GOT3 (cell line): ENCODE measurements at places on chromosomes 2 and 18.

- no peak for DNase-seq
Observed at GRCh38 chr2:239225871-239226561, 174.8 kb downstream of the HDAC4 start.

DNA sequence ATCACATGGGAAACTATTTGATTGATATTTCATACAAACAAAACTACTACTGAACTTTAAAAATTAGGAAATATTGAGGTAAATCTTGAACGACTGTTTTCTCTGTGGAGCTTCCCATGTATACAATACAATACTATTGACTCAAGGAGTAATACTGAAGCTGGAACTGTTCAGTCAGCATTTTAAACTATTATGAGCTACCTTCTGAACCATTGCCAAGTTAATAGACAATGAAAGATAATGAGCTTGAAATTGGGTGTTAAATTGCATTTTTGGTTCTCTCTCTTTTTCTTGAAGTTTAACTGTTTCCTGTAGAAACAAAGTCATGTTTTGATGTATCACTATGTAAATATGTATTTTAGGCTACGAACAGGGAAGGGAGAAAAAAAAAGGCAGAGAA lies 569.2 kb downstream of the ZEB2 start:
- no peak for DNase-seq

GRCh38 chr2:71606244-71606643 lies 152.9 kb downstream of the DYSF start:
- no peak for DNase-seq

GRCh38 chr2:32732912-32733472 lies 105.1 kb downstream of the TTC27 start:
- no peak for DNase-seq

- DNase-seq: no peak
Observed at GRCh38 chr18:47172476-47172875, 3.7 kb downstream of the IER3IP1 start.

DNA sequence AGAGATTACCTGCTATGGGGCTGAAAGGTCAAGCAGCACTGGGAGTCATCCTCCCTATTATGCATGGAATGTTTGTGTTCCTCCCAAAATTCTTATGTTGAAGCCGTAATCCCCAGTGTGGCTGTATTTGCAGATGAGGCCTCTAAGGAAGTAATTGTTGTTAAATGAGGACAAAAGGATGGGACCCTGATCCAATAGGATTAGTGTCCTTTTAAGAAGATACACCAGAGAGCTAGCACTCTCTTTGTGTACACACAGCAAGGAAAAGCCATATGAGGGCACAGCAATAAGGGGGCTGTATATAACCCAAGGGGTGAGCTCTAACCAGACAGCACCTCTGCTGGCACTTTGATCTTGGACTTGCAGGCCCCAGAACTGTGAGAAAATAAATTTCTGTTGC lies 18.3 kb downstream of the STAM2 start:
- DNase-seq: no peak

- no peak for DNase-seq
Observed at GRCh38 chr2:187171318-187171717, 276.7 kb downstream of the CALCRL start.

- DNase-seq: no peak
Observed at GRCh38 chr2:199590321-199591203, 132.8 kb upstream of the SATB2 start.

DNA sequence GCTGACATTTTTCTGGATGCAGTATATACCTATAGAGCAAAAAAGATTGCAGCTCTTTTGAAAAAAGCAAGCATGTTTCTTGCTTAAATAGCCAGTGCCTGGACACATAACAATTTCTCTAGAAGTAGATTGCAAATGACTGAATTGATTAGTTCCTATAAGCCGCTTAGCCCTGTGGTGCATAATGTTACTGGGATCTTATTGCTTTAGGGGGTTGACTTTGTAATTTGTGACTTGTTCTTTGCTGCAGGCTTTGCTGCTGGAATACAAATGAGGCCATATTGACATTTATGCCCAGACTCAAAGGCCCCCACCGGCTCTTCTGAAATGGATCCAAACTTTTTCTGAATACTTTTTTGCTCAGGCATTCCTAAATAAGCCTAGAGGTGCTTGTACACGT lies 182.6 kb downstream of the SH3BP4 start:
- no peak for DNase-seq

DNA sequence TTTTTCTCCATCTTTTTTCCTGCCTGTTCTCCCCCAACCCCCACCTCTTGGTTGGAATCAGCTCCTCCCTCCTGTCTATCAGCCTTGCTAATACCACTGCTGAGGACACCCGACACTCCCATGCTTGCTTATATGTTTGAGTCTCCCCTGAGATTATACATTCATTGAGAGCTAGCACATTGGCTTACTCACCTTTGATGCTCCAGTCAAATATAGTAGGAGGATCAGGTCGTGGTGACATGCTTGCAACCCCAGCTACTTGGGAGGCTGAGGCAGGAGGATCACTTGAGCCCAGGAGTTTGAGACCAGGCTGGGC lies 91.5 kb upstream of the CCBE1 start:
- no peak for DNase-seq

- no peak for DNase-seq
Observed at GRCh38 chr18:48809365-48809764, 141.4 kb downstream of the SMAD7 start.

GRCh38 chr2:199602271-199602895 lies 144.6 kb upstream of the SATB2 start:
- DNase-seq: no peak

- DNase-seq: no peak
Observed at GRCh38 chr2:121969166-121969565, 213.7 kb downstream of the TSN start.
